ENCODE measurements at places on chromosomes 5 and 9. TPM values are rescaled to one million over a fixed set of nuclear protein-coding genes. Genes with fewer than 3 reads are reported as not detected.

DNA sequence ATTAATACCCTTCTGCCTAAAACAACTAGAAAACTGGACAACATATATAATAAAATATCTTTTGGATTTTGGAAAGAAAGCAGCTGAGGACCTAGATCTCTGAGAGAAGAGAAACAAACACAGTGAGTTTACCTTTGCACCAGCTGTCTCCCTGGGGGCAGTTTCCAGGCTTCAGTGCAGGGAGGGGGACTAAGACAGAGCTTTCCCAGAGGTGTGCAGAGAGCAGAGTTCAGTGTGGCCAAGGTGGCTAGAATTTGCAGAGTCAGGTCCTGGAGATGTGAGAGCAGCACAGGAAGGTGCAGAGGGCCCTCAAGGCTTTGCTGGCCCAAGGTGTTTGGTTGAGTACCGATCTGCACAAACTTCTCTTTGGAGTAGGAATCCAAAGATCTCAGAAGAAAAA, 26.3 kb upstream of the PTPDC1 start:
- no peak overlapping the region for H3K27ac ChIP-seq
- no peaks in the 10 kb centered on the region for H3K27me3 ChIP-seq
- H3K36me3 ChIP-seq = no peaks in the 10 kb centered on the region
- no peak overlapping the region for H3K4me3 ChIP-seq

DNA sequence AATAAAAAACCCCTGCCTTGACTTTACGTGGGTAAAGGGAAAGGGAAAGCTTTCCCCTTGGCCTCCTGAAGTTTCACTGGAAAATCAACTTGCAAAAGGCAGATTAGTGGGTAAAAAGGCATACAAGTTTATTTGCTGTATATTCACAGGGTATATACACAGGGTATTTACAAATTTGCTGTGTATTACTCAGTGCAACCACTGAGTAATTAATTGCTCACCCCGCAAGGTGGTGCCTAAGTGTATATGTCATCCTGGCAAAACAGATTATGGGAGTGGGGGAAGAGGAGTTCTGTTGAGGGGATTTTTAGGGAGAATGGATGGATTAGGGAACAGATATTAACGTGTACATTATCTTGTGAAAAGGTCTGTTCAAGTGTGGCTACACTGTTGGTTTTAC, 7.1 kb upstream of the RARS1 start:
- H3K27ac ChIP-seq = no peak overlapping the region
- no peak overlapping the region for H3K4me3 ChIP-seq
- no peaks in the 10 kb centered on the region for H3K27me3 ChIP-seq
- H3K4me1 ChIP-seq = no peaks in the 10 kb centered on the region
- H3K36me3 ChIP-seq = no peaks in the 10 kb centered on the region

GRCh38 chr5:125778791-125779190, 644.4 kb upstream of the GRAMD2B start:
- DNase-seq = no peak
- H3K27me3 ChIP-seq = no peaks in the 10 kb centered on the region
- no peak overlapping the region for H3K4me3 ChIP-seq
- no peak overlapping the region for H3K27ac ChIP-seq

GRCh38 chr5:112930082-112930344, 8.0 kb upstream of the REEP5 start:
- no peak for DNase-seq
- no peaks in the 10 kb centered on the region for H3K27me3 ChIP-seq
- H3K4me3 ChIP-seq = no peak overlapping the region
- H3K36me3 ChIP-seq = no peaks in the 10 kb centered on the region
- H3K4me1 ChIP-seq = no peaks in the 10 kb centered on the region

- H3K4me1 ChIP-seq = peaks cover 27% of the 10 kb centered on the region
- DNase-seq = no peak
- H3K36me3 ChIP-seq = no peaks in the 10 kb centered on the region
- H3K27me3 ChIP-seq = no peaks in the 10 kb centered on the region
These were observed 19.2 kb upstream of the SYNPO start for GRCh38 chr5:150621301-150621700.

DNA sequence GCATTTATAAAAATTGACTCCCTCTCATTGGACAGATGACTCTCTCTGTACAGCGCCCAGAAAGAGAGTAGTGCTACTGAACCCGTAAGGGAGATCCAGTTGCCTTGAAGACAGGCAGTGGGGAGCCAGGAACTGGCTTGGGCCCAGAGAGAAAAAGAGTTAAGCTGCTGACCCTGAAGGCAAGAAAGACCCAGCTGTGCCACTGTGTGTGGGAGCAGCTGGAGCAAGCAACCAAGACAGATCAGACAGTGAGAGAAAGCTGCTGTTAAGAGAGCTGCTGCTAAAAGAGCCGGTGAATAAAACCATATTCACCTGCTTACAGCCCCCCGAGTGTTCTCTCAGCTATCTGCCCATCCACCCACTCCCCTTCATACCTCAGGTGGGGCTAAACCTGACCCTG, 149.7 kb upstream of the ADAMTS16 start:
- no peak overlapping the region for H3K27ac ChIP-seq
- no peaks in the 10 kb centered on the region for H3K36me3 ChIP-seq
- no peaks in the 10 kb centered on the region for H3K4me1 ChIP-seq

DNA sequence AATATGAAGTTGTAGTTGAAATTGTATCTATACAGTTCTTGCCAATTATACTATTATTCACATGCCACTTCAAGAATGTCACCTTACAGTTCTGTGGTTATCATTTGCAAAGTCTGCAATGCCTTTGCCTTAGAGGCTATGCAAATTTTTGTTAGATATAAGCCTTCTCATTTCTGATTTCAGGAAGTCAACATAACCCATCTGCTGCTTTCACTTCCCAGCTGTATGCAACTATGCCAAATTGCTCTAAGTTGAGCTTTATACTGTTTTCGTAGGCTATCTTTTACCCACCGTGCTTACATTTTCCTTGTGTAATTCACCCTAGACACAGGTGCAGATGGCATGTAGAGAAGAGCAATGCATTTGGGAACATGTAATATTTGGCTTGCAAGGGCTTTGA, 1083.0 kb downstream of the CDH9 start:
- H3K4me3 ChIP-seq = no peak overlapping the region
- no peak for DNase-seq
- no peaks in the 10 kb centered on the region for H3K36me3 ChIP-seq
- H3K27me3 ChIP-seq = no peaks in the 10 kb centered on the region
- H3K4me1 ChIP-seq = no peaks in the 10 kb centered on the region

- H3K27me3 ChIP-seq = no peaks in the 10 kb centered on the region
- peaks cover 9% of the 10 kb centered on the region for H3K4me1 ChIP-seq
- H3K36me3 ChIP-seq = no peaks in the 10 kb centered on the region
- DNase-seq = peak; percentile 56
- H3K27ac ChIP-seq = no peak overlapping the region
These were observed 79.1 kb upstream of the ALDH1B1 start for GRCh38 chr9:38313421-38313820.

DNA sequence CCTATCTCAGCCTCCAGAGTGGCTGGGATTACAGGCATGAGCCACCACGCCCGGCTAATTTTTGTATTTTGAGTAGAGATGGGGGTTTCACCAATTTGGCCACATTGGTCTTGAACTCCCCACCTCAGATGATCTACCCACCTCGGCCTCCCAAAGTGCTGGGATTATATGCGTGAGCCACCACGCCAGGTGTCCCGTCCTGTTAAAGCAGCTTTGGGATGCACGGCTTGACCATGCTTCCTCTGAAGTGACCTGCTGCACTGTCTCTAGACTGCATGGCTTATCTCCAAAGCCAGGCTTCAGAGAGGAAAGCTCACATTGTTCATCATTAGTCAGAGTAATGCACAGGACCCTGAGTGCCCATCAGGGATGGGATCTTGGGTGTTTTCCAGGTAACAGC, 45.4 kb downstream of the SEMA4D start:
- no peaks in the 10 kb centered on the region for H3K27me3 ChIP-seq
- H3K36me3 ChIP-seq = no peaks in the 10 kb centered on the region

DNA sequence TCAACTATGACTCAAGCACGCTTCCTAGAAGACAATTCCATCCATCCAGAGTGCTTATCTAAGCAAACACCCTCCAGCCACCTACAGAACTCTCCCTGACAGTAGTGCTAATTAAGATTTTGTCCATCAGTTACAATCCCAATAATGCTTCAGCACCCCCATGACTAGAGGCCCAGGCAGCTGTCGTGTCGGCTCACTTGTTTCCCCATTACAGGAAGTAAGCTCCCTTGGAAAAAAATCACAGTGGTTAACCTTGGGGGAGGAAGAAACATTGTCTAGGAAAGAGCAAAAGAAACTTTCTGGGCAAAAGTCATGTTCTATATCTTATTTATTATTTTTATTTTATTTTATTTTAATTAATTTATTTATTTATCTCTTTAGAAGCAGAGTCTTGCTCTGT, 108.8 kb upstream of the LPAR1 start:
- DNase-seq = no peak
- H3K27me3 ChIP-seq = no peaks in the 10 kb centered on the region
- peaks cover 14% of the 10 kb centered on the region for H3K4me1 ChIP-seq
- H3K4me3 ChIP-seq = no peak overlapping the region

GRCh38 chr5:6543830-6544560, 88.8 kb downstream of the NSUN2 start:
- H3K27me3 ChIP-seq = no peaks in the 10 kb centered on the region
- DNase-seq = peak; percentile 65
- no peak overlapping the region for H3K27ac ChIP-seq
- no peak overlapping the region for H3K4me3 ChIP-seq
- no peaks in the 10 kb centered on the region for H3K36me3 ChIP-seq
- H3K4me1 ChIP-seq = no peaks in the 10 kb centered on the region

DNA sequence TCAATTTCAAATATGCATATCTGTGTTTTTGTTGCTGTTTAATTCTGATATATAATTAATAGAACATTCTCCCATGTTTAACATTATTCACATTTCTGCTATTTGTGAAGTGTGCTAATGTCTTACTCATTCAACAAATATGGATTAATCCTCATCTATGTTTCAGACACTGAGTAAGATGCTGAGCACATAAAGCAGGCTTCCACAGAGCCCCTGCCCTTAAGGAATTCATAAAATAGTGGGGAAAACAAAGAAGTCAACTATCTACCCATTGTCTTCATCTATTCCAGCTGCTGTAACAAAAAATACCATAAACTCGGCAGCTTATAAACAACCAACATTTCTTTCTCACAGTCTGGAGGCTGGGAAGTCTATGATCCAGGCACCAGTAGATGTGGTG, 333.3 kb downstream of the SEMA5A start:
- DNase-seq = no peak
- H3K27ac ChIP-seq = no peak overlapping the region
- no peaks in the 10 kb centered on the region for H3K4me1 ChIP-seq
- no peak overlapping the region for H3K4me3 ChIP-seq

GRCh38 chr9:133537257-133537656, 2.8 kb downstream of the ADAMTSL2 start:
- H3K36me3 ChIP-seq = no peaks in the 10 kb centered on the region
- DNase-seq = no peak
- H3K4me1 ChIP-seq = peaks cover 40% of the 10 kb centered on the region
- H3K27me3 ChIP-seq = no peaks in the 10 kb centered on the region
- H3K27ac ChIP-seq = no peak overlapping the region

DNA sequence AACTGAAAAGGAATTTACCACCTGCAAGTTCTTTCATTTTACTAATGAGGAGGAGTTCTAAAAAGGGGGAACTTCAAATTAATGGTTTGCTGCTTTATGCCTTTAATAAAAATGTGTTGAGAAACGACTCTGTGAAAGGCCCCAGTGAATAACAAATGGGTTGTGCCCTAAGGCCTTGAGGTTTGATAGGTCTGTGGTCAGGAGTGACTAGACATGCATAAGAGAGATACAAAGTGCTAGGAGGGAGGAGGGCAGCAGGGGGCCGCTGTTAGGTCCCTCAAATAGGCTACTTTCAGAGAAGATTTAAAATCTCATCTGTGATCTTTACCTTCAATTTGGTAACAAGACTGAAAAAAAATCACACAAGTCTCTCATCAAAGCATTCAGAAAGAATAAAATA, 58.3 kb downstream of the FAM81B start:
- H3K4me3 ChIP-seq = no peak overlapping the region
- H3K27ac ChIP-seq = no peak overlapping the region
- no peak for DNase-seq
- H3K27me3 ChIP-seq = no peaks in the 10 kb centered on the region
- no peaks in the 10 kb centered on the region for H3K36me3 ChIP-seq

The SPINK5 gene
- total RNA-seq = 235 TPM

The FOXD4L4 gene
- total RNA-seq = not detected
